Fibroblast of pulmonary artery (primary cell): ENCODE measurements at places on chromosomes 11 and 22.

GRCh38 chr11:77353131-77353530, 51.6 kb upstream of the GDPD4 start:
- no peak for DNase-seq

GRCh38 chr11:100706179-100706578, 19.1 kb downstream of the ARHGAP42 start:
- DNase-seq, result no peak

- DNase-seq, result no peak
Observed at GRCh38 chr11:34407121-34407813, 31.5 kb upstream of the CAT start.

GRCh38 chr11:84905411-84905810, 721.7 kb downstream of the DLG2 start:
- DNase-seq, result peak; percentile 8

- DNase-seq, result peak; percentile 56
Observed at GRCh38 chr11:16881074-16881709, 133.0 kb downstream of the PLEKHA7 start.

- no peak for DNase-seq
Observed at GRCh38 chr11:214083-214482, 6.6 kb downstream of the RIC8A start.

GRCh38 chr11:128294001-128294670, 293.2 kb downstream of the ETS1 start:
- no peak for DNase-seq

DNA sequence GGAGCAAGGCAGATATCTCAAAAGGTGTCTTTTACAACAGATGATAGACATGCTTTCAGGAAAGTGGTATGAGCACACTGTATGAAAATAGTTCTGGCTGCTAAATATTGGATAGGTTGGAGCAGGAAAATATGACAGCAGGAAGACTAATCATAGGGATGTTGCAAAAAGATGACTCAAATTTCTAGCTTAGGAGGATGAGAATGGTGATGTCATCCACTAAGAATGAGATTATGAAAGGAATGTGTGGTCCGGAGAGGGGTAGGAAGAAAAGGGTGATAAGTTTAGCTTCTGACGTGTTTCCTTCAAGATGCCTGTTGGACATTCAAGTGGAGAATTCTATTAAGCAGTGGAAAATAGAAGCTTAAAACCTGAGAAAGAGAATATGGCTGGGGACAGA, 46.4 kb downstream of the RCN1 start:
- peak; percentile 99 for DNase-seq

DNA sequence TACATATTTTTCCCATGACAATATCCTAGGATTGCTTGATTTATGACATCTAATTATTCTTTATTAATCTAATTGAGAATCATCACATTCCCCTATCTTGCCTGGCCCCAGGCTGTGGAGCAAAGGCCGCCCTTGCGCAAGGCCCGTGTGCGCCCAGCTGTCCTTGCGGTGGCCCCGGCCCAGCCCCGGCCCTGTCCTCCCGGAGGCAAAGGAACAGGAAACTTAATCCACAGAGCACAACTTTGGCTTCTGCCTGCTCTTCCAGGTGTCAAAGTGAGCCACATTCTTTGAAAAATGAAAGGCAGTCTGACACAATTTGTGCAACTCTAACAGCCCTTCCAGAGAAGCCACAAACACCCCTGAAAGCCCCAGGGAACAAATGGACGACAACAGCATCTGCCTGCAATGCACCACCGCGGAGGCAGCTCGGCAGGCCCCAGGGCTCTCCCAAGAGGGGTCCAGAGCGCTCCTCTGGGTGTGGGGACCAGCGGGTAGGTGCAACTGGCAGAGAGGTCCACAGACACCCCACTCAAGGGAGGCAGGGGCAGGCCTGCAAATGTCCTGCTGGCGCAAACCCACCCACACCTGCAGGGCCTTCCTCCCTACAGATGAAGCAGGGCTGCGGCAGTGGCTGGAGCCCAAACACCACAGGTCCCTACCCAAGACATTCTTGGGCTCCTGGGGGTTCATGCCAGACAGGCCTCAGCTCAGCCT, 30.3 kb downstream of the GNB1L start:
- DNase-seq, result no peak

DNA sequence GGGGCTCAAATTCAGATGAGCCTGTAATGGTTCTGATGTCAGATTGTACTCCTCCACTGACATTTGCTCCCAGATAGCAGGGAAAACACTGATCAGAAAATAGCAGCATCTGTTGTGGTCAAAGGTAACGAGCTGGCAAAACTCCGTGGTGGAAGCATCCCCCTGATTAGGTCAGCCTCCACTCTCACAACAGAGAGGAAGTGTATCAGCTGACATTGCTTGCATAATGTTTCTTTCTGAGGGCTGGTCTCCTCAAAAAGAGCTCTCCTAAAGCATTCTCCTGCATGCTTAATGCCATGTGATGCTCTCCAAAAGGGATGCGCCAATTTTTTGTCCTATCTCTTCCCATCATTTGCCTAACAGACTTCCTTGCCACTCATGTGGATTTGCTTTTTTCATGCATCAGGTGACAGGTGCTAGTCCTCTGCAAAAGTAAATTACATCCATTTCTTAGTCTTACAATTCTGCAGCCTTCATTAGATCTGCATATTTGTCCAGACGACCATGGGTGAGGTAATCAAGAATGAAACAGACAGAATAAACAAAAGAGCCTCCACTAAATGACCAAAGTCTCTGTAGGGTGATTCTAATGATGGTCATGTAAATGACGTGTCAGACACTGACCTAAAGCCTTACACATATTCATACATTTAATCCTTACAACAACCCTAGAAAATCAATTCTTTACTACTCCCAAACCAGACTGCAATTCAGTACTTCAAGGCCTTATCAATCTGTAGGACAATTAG, 6.4 kb upstream of the TENM4 start:
- no peak for DNase-seq

DNA sequence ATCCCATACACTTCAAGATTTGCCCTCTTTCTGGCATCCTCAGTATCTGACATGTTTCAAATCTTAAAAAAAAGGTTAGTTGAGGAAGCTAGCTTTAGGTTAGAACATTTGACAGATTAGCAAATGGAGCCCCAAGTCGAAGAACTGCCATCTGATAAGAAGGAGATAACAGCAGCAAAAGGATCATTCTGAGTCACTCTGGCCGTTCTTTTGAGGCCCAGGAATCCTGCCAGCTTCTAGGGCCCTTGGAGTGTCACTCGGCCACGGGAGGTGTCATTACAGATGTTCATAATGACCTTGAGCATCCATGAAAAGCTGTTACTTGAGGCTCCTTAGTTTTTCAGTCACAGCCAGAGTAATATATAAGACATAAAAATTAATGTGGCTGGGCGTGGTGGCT, 132.1 kb upstream of the RASSF10 start:
- DNase-seq, result no peak

- no peak for DNase-seq
Observed at GRCh38 chr22:21938906-21939305, 13.7 kb downstream of the PPM1F start.

- DNase-seq, result peak; percentile 91
Observed at GRCh38 chr11:76763573-76764346, 19.4 kb upstream of the TSKU start.

DNA sequence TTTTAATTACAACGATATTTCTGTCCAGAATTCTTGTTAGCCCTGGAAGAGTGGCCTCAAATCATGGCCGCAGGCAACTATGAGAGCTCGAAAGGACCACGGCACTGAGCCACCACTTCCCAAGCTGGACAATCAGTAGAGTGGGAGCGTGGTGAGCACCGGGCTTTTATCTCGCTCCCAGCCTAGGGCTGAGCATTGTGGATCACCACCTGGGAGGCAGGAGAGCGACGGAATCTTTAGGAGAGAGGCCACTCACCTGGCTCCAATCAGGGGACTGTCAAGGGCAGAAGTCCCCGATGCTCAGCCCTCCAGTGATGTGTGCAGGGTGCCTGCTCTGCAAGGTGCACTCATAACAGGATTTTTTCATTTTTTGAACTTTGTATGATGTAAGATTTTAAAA, 377.1 kb upstream of the B3GAT1 start:
- no peak for DNase-seq

DNA sequence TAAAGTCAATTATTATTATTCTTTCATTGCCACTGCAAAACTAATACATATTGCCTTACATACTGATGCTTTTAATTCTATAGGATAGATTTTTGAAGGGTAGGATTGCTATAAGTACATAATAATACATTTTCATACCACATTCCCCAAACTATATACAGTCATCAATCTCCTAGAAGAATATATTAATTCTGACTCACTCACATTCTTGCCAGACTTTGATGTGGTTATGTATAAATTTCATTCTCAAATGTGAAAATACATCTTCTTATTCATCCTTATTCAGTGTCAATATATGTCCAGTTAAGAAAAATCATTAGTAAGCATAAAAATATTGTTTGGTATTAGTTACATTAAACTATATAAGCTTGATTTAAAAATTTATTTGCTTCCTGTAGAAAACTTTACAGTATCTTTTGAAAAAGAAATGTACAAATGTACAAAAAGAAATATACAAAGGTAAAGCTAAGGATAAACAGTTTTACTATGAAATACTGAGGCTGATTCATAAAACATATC, 458.8 kb upstream of the CNTN5 start:
- peak; percentile 0 for DNase-seq

GRCh38 chr22:33513388-33514338, 406.6 kb downstream of the LARGE1 start:
- DNase-seq, result peak; percentile 45

- DNase-seq, result no peak
Observed at GRCh38 chr11:43269254-43269918, 42.4 kb upstream of the API5 start.

DNA sequence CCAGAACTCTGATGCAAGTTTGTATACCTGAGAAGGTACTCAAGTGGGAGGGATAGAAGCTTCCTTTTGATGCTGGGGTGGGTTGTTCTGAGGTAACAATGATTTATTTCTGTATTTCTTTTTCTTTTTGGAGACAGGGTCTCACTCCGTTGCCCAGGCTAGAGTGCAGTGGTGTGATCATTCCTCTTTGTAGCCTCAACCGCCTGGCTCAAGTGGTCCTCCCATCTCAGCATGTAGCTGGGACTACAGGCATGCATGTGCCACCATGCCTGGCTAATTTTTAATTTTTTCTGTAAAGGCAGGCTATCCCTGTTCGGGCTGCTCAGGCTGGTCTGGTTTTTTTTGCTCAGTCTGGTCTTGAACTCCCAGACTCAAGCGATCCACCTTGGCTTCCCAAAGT, 7.9 kb downstream of the KDM2A start:
- DNase-seq, result no peak

DNA sequence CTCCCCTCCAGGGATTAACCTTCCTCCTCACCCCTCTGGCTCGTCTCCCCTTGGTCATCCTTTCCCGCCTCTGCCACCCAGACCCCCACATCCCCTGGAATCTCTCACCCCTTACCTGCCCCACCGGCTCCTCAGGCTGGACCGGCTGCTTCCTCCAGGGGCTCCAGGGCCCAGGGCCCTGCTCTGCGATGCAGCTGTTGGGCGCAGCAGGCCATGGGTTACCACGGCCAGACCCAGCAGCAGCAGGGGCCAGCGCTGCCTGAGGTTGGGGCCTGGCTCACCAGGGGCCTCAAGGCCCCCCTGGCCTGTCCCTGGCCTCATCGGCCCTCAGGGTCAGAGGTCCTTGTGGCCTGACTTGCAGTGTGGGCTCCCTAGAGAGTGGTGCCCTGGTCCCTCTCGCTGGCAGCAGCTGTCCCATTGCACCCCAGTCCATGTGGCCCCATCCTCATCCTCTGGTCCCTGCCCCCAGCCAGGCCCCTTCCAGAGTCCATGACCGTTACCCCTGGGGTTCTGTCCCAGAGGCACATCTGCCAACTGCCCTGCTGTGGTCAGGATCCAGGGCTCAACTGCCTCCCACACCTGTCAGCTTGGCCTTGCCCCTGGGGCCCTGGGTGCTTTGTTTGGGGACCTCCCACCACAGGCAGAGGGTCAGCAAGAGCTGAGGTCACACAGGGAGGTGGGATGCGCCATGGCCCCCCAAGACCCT, at the start of gene IGLL1:
TSS of gene IGLL1 (minus strand) at position 421 of the 706 bp plus-strand sequence. CDS start at position 321, 100 bp downstream.
- no peak for DNase-seq

DNA sequence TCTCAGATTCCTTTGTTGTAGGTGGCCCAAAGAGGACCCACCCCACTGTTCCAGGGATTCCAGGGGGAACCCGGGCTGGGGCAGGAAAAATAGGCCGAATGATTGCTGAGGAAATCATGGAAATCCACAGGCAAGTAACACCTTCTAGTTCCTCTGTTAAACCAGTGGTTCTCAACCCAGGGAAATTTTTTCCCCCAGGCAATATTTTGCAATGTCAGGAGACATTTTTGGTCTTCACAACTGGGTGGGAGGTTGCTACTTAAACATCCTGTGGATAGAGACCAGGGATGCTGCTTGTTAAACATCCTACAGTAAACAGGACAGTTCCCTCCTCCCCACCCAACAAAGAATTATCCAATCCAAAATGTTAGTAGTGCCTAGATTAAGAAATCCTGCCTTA, 84.7 kb downstream of the BTBD10 start:
- no peak for DNase-seq

- no peak for DNase-seq
Observed at GRCh38 chr22:28132466-28132865, 213.4 kb upstream of the PITPNB start.

DNA sequence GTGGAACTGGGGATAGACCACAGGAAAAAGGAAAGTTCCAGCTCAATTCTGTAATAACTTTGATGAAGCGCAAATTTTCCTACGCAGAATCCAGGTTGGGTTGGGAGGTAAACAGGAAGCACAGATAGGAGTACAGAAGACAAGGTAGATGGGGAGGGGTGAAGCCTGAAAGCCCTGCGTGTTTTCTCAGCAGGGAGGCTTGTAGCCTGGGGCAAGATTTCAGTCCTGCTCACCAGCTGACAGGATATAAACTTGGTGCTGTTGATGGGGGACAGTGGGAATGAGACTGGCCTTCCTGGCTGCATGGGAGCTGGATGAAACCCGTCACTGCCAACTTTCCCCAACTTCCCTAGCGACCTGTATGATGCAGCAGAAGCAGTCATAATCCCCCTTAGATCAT, 114.9 kb downstream of the ARHGAP32 start:
- DNase-seq, result no peak

DNA sequence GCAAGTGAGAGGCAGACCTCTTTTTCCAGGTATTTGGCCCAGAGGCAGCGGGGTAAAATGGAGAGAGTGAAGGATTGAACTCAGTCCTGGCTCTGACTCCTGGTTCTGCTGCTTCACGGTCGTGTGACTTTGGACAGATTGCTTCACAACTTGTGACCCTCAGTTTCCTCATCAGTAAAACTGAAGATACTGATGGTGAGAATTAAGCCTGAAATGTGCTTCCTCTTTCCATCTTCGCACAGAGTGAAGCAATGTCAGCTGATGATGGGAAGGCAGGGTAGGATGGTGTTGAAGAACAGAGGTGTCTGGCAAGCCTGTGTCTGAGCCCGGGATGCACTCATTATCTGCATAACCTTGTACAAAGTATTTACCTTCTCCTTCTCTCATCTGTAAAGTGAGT, 59.0 kb downstream of the UBASH3B start:
- no peak for DNase-seq

DNA sequence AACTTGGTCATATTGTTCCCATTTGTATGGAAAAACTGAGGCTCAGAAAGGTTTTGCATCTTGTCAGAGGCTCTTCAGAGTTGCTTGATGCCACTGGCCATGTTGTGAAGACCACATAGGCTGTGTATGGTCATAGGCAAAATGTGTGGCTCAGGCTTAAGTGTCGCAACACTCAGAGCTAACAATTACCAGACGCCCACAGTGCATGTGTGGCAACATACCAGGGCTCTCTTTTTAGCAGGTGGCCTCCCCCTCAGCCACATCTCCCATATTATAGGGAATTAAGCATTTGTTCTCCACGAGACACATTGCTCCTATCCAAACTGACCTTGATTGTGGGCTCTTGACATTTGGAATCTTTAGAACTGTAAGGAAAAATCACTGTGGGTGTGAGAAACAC, 802.5 kb downstream of the DLG2 start:
- no peak for DNase-seq
